ENCODE measurements at places on chromosomes 5 and 9.

DNA sequence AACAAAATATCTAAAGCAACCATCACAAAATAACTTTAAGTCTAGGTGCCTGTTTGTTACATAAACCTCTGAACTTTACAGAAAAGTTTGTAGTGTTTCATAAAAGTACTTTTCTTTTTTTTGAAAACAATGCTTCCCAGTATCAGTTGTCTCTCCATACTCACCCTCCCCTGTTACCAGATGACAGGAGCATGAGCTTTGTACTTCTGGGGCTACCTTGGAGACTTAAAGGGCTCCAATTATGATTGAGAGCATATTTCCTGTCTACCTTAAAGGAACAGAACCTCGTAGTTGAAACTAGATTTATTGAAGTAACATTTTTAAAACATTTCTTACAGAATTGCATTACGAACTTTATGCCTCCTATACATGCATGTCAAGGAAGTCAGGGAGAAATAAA is 55.4 kb upstream of the PPP1R2B start:
- no peak for DNase-seq

DNA sequence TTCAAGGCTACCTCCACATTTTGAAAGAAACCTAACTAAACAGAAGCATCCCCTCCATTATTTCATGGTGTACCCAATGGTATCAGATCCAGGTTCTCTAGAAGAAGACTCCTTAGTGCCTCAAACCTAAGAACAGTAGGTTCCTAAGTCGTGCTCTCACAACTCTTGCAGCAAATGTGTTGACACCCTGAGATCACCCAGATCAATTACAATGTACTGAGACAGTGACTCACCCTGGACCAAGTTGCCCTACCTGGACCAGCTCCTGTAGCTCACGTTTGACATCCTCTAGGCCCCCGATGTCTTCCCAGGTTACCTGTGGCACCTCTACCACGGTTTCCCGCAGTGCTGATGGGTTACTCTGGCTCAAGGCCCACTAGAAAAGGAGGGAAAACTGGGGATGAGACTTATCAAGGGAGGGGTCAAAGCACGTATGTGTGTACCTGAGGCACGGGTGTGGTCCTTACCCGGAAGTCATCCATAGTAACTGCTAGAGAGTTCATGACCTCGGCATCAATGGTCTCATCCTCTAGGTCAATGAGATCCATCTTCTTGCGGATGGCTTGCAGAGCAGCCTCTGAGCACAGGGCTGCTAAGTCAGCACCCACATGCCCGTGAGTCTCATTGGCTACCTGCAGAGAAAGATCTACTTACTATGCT is 11.7 kb downstream of the VCP start:
- no peak for DNase-seq

GRCh38 chr9:132588098-132588497 is 5.7 kb downstream of the BARHL1 start:
- DNase-seq, result no peak

- no peak for DNase-seq
These were observed 308.4 kb downstream of the PDE4D start for GRCh38 chr5:59584858-59585846.

- DNase-seq, result no peak
These were observed 27.8 kb upstream of the CCL21 start for GRCh38 chr9:34737677-34738260.

GRCh38 chr5:139063664-139064054 is 134.5 kb downstream of the SIL1 start:
- DNase-seq, result no peak

DNA sequence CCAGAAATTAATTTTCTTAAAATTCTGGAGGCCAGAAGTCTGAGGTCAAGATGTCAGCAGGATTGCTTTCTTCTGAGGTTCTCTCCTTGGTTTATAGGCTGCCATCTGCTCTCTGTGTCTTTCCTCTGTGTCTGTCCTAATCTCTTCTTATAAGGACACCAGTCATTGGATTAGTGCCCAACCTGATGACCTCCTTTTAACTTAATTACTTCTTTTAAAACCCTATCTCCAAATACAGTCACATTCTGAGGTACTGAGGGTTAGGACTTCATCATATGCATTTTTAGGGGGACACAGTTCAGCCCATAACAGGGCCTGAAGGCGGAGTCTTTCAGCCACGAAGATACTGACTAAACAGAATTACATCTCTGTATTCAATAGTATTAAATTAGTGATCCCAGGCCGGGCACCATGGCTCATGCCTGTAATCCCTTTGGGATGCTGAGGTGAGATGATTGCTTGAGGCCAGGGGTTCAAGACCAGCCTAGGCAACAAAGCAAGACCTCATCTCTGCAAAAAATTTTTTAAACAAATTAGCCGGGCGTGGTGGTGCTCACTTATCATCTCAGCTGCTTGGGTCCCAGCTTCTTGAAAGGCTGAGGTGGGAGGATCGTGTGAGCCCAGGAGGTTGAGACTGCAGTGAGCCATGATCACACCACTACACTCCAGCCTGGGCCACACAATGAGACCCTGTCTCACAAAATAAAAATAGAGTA is 5.9 kb upstream of the RPS6 start:
- no peak for DNase-seq

Measured in NCI-H1048 (cell line).